Brain (organoid and tissue), 16 donors: ENCODE measurements at places on chromosomes 12 and 14. TPM values are rescaled to one million over a fixed set of nuclear protein-coding genes. Genes with fewer than 3 reads are reported as not detected.

PPP1R1A gene
- polyA plus RNA-seq = 16.0 TPM

EML1 gene
- polyA plus RNA-seq = 13.4 TPM

GALNT6 gene
- 9.3 TPM for polyA plus RNA-seq

MEG3 gene
- 33.5 TPM for polyA plus RNA-seq

POTEG gene
- polyA plus RNA-seq = not detected

CYP46A1 gene
- polyA plus RNA-seq = 31.8 TPM

B4GALNT1 gene
- polyA plus RNA-seq = 42.2 TPM

RPL10L gene
- polyA plus RNA-seq = not detected

KRT74 gene
- not detected for polyA plus RNA-seq

EAPP gene
- polyA plus RNA-seq = 35.5 TPM

PRKCH gene
- polyA plus RNA-seq = 8.7 TPM

RNASE7 gene
- polyA plus RNA-seq = not detected

TMEM30B gene
- polyA plus RNA-seq = 7.1 TPM

NOVA1 gene
- 27.6 TPM for polyA plus RNA-seq

C3AR1 gene
- polyA plus RNA-seq = 4.1 TPM

GARIN6 gene
- polyA plus RNA-seq = not detected

FGF23 gene
- not detected for polyA plus RNA-seq

GPRC5A gene
- 0.24 TPM for polyA plus RNA-seq
